ENCODE measurements at places on chromosomes 1 and 21.

GRCh38 chr21:17388226-17388625 is 124.6 kb upstream of the CXADR start:
- DNase-seq = no peak

DNA sequence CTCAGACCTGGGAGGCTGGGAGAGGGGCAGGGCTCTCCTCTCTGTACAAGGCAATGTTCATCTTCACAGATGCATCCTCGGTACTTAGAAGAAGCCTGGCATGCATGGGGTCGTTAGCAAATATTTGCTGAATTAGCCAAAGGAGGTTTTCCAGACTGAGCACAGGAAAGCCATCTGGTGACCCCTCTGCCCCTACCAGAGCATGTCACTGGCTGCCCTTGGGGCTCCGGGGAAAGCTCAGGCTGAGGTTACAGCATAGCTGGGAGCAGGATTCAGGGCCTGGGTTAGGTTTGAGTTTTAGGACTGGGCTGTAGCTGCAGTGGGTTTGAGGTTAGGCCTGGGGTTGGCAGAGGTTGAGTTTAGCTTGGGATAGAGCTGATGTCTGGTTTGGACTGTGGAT is 43.4 kb upstream of the ZBTB40 start:
- no peak for DNase-seq

GRCh38 chr1:169340882-169341281 is 26.7 kb downstream of the NME7 start:
- DNase-seq = no peak

GRCh38 chr1:24936684-24937083 is 6.6 kb upstream of the RUNX3 start:
- DNase-seq = no peak

- DNase-seq = no peak
Observed at GRCh38 chr21:36479415-36480402, at the start of gene CLDN14. Gene CLDN14 (minus strand): TSS chr21:36480122. CDS start chr21:36461695, 18,427 bp downstream.

DNA sequence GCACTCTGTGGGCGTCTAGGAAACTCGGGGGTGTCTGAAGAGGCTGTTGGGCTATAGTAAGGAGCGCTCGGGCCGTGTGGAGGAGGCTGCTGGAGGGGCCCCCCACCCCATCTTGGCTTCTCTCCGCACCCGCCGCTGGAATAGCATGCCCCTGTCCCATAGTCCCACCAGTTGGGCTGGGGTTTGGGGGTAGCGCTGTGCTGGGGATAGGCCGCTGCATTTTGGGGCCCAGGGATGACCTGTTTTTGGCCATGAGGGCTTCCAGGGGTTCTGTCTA is 511 bp downstream of the EFNA3 start:
- no peak for DNase-seq

- DNase-seq = no peak
Observed at GRCh38 chr1:66552829-66553228, 18.9 kb downstream of the SGIP1 start.

DNA sequence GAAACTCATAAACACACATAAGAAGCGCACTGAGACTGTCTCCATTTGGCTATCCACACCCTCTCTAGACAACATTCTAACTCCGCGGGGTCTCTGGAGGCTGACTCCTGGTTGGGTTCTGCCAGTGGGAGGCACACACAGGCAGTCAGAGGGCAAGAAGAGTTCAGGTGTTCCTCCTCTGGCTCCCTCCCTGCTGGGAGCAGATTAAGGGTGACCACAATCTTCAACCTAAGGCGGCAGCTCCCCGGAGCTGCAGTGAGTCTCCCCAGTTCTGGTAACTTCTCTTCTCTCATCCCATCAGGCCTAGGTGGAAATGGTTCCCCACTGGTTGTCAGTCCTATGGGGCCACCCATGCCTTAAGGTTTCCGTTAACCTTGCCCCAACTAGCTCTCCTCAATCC is 7.4 kb upstream of the TENT5C start:
- no peak for DNase-seq

- DNase-seq = no peak
Observed at GRCh38 chr1:84225646-84226045, 75.9 kb upstream of the SAMD13 start.

DNA sequence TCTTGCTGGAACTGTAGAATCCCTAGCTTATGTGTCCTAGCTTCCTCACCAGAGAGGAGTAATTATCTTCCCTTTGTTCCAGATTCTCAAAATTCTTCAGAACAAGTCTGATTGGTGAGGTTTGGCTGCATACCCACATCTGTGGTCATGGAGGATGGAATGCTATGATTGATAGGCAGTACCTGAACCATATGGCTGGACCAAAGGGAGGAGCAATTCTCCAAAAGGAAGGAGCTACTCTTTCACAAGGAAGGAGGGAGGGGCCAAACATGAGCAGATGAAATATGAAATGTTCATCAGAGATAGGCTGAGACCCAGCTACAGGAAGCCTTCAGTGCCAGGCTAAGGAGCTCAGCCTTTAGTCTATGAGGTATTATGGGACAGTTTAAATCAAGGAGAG is 5.0 kb upstream of the RNF19B start:
- no peak for DNase-seq

DNA sequence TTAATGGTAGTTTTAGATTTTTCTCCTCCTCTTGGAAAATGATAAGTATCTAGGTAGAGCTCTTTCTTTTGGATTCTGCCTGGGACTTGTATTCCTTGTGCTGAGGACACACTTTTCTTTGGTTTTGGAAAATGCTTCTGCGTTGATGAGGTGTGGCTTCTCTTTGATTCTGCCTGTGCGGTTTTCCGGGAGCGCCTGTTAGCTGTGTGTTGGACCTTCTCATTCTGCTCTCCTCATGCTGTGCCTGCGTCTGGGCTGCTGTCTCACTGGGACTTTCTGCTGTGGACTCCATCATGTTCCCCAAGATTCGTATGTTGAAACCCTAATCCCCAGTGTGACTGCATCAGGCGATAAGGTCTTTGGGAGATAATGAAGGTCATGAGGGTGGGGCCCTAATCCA is 21.0 kb downstream of the C1orf174 start:
- DNase-seq = no peak

DNA sequence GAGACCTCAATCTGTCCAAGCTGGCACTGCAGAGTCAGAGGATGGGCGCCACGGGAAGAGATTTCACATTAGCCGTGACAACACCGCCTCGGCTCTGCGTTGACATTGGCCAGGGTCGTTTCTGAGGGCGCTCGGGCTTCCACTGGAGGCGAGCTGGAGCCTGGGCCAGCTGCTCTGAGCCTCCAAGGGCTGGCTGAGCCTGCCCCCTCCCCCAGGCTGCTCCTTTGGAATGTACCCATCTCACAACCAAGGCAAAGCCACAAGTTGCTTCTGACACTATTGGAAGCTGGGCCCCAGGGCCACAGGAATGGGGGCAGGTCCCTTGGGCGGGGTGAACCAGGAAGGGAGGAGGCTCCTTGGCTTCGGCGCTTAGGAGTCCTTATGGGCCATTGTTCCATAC is 12.7 kb downstream of the GPR3 start:
- no peak for DNase-seq

DNA sequence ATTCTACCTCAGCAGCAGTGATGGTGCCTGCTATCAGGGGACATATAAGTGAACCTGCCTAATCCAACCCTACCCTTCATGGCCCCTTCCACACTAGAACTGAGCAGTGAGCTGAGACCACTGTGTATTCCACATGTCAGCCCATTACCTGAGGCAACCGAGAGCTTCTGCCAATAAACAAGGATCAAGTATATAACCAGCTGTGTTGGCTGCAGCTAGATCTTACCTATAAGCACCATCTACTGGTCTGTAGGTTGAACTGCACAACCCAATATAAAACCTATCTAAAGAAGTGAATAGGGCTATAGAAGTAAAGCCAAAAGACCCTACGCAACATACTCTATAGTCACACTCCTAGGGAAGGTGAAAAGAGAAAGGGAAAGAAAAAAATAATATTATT is 376.9 kb downstream of the HHIPL2 start:
- DNase-seq = no peak

GRCh38 chr1:2095981-2096736 is 45.9 kb downstream of the PRKCZ start:
- DNase-seq = no peak

DNA sequence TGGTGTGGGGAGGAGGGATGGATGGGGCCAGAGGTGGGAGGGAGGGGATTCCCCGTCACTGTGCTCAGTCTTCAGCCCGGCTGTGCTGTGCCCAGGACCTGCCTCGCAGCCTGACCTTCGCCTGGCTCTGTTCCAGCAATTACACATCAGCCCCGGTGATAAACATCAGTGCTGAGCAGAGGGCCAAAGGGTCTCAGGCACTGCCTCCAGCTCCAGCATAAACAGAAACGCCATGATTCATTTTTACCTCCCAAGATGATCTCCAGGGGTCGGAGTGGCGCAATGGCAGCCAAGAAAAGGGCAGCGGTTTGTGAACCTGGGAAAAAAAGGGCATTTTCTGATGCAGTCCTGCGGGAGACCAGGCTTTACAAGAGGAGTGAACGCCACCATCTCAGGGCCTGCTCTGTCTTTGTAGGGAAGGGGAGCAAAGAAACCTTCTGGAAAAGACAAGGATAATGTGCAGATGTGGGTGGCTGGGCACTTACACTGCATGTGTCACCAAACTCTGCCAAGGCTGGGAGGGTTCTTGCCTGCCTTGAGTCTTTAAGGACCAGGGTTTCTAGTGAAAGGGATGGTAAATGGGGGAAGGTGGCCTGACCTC is 28.1 kb downstream of the SHISA4 start:
- no peak for DNase-seq

- no peak for DNase-seq
Observed at GRCh38 chr1:186949173-186949572, 120.4 kb downstream of the PLA2G4A start.

DNA sequence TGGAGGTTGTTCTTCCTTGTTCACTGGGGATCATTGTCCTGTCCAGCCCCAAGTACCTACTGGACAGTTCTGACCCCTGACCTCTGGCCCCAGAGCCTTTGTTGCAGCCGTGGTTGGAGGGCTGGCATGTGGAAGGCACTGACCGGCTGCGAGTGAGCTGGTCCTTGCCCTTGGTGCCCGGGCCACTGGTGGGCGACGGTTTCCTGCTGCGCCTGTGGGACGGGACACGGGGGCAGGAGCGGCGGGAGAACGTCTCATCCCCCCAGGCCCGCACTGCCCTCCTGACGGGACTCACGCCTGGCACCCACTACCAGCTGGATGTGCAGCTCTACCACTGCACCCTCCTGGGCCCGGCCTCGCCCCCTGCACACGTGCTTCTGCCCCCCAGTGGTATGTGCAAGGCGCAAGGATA is 11.4 kb downstream of the TIE1 start:
- DNase-seq = no peak

- DNase-seq = no peak
Observed at GRCh38 chr1:121444096-121444495, 259.3 kb downstream of the SRGAP2C start.

GRCh38 chr1:177897998-177898654 is 71.7 kb downstream of the SEC16B start:
- no peak for DNase-seq

DNA sequence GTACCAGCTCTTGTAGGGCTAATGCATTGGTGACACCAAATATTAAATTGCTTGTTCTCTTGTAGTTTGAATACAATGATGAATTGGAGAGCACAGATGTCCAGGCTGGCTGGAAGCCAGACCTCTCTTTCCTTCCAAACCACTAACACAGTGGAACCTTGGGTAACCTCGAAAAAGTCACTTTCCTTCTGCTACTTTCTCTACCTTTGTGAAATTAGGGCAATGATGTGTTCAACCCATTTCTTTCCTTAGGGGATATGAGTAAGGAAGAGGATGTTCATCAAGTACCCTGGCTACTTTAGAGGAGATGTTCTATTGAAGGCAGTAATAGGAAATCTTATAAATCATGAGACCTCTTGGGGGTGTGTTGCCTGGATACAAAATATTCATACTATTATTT is 55.7 kb downstream of the XCL2 start:
- no peak for DNase-seq

- no peak for DNase-seq
Observed at GRCh38 chr1:18852501-18852900, 7.0 kb downstream of the TAS1R2 start.

- DNase-seq = no peak
Observed at GRCh38 chr1:19423130-19423529, 62.2 kb downstream of the CAPZB start.

DNA sequence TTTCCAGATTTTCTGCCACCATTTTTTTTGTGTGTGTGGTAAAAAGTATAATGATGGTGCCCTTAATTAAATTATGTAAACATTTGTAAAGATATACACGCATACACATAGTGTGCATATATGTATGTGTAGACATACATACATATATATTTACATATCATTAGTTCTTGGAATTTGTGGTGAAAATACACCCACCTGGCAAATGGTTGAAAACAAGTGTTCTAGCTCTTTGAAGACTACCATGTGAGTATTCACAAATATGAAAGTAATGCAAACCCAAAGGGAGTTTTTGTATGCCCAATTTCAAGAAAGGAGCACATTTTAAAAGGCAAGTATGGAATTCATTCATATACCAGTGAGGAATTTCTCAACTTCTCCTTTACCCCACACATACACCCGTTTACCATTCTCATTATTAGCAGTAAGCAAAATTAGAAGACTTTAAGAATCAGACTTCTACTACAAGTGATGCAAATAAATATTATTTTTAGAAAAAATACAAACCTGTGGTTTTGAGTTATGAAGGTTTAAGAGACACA is 8.0 kb downstream of the RABGAP1L start:
- DNase-seq = no peak

DNA sequence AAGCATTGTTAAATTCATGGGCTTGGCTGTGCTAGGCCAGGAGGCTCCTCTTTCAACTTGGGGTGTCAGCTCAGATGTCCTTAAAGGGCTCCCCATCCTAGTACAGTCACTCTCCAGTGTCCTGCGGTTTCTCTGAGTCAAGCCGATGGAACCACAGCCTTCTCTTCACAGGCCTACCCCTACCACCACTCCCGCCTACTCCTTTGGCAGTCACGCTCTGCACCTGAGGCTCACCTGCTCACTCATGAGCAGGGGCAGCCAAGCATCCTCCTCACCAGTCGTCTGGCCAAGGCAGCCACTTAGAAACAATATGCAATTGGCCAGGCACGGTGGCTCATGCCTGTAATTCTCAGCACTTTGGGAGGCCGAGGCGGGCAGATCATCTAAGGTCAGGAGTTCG is 3.6 kb downstream of the ACOT7 start:
- no peak for DNase-seq

DNA sequence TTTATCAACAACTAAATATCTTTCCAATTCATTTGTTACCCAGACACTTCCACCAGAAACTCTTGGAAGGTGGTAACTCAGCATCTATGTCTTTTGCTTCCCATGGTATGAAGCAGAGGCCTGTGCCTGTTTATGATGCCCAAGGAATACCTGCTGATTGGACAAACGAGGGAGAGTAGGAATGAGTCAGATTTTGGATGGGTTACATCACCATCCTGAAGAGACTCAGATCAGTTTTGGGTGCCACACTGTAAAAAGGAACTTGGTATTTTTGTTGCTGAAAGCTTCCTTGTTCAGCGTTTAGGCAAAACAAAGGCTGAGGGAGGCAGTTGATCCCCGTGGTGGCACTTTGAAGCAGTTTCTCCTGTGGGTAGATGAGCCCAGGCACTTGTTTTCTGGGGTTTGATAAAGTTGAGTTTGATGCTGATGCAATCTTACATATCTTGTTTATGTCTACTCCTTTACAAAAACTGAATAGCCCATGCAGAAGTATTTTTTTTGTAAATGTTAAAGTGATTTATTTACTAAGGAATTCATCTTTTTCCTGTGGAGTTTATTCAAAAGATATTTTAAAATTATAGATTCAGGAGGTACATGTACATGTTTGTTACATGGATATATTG is 26.7 kb upstream of the CYP4X1 start:
- DNase-seq = no peak

- no peak for DNase-seq
Observed at GRCh38 chr1:18644013-18644399, 13.4 kb downstream of the PAX7 start.

Measured in activated naive CD4-positive, alpha-beta T cell treated with anti-CD3 and anti-CD28 coated beads, Interleukin-2, amount 50 U/mL, for 16 hours (primary cell).